NCI-H2029 treated with DMSO at 0.1 percent for 48 hours (cell line): ENCODE measurements at places on chromosomes 2 and 18.

- no peak for DNase-seq
Measured at GRCh38 chr18:62128157-62128556, 58.7 kb downstream of the PIGN start.

DNA sequence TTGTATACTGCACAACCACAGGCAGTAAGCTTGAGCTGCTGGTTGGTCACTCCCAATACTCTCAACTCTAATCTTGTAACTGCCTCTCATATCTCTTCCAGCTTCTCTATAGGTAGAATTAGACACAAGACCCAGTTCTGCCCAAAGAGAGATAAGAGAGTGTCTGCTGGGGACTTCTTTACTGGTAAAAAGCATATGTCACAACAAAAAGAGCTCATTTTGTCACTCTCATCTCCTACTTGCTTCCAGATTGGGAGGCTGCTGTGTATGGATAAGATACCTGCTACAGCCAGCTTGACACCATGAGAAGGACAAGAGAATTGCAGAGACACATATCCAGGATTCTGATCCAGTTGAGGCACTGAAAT lies 165.2 kb downstream of the PTH2R start:
- no peak for DNase-seq

- DNase-seq = no peak
Measured at GRCh38 chr2:160301420-160301819, 101.3 kb upstream of the ITGB6 start.

DNA sequence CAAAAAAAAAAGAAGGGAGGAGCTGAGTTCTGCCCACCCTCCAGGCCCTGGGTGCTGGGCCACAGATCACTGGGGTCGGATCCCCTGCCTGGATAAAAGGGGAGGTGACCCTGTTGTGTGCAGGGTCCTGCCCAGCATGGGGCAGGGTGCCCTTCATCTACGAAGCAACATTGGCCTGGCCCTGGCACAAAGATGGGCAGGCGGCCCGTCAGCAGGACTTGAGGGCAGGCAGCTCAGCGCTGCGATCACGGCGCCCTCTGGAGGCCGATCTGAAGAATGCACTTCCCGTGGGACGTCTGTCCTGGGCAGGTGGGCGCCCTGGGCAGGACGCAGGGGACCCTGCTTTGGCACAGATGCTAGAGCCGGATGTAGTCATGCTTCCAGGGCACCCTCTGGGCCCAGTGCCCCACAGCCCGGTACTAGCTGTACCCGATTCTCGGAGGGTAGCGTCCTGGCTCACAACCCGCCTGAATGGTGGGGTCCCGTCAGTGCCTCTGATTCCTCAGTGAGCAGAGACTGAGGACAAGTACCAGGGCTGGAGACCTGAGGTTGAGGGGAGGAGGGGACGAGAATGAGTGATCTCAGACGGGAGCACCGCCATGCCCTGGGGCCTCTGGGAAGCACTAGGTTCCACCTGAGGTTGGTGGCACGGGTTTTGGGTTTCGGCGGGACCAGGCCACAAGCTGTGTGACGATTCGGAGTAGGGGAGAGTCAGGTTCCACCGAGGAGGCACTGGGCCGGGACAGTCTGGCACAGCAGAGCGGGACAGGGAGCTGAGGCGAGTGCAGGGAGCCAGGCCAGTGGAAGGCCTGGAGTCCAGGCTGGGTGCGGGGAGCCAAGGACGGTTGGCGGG lies 18.0 kb downstream of the ARID5A start:
- DNase-seq = no peak

GRCh38 chr2:39160982-39161381 lies 40.1 kb upstream of the SOS1 start:
- no peak for DNase-seq

- DNase-seq = no peak
Measured at GRCh38 chr18:23225503-23225902, 90.2 kb downstream of the CABLES1 start.

DNA sequence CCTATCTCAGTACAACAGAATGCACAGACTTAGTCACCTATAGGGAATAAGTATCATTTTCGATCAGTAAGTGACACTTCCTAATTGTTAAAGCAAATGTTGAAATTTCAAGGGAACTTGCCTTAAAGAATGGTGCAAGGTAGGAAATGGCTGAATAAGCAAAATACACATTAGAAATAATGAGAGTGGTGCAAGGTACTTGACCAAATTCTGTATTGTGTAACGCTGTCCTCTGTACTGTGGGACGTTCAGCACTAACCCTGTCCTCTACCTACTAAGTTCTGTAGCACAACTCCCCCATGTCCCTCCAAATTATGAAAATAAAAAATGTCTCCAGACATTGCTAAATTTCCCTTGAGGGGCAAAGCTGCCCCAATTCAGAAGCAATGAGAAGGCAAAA lies 19.4 kb downstream of the MMADHC start:
- DNase-seq = no peak

- DNase-seq = no peak
Measured at GRCh38 chr2:70029814-70030409, 57.4 kb upstream of the PCBP1 start.

DNA sequence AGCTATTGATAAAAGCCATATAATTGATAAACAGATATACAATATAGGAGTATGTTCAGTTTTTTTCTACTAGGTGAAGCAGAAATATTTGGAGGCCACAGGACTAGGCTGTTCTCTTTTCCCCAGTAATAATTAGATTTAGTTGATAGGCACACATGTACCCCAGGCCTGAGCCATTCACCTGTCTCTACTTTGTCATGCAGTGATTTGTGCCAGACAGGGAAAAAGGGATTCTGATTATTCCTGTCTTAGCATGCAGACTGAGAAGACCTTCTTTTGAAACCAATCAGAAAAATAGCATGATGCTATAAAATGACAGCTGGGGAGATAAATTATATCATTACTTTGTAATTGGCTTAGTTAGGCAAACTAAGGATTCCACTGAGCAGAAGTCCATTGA lies 94.3 kb downstream of the DOCK10 start:
- no peak for DNase-seq

DNA sequence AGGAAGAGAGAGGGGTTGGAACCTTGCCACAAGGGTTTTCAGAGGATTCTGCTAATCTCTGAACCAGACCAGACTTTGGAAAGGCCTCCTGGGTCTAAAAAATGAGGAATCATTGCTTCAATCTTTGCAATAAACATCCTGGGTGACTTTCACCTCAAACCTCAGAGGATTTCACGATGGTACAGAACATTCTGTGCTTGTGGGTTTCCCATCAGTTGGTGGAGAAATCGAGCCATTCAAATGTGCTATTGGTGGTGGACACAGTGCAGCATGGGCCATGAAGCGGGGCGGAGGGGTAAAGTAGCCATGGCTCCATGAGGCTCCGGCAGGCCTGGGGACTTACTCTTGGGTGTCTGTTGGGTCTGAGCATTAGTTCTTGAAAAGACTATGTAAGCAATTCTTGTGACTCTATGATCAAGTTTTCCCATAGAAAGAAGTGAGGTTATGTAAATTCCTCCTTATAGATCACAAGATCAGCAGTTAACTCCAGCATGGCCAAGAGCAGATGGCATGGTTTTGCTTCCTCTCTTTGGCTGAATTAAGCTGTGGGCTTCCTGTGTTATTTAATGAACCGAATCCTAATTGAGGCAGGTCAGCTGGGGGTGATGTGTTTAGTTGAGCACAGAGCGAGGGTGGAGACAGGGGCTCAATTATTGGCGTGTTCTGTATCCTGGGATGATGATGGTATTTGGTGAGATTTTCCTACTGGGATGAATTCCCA lies 1.9 kb upstream of the IL1R2 start:
- no peak for DNase-seq

DNA sequence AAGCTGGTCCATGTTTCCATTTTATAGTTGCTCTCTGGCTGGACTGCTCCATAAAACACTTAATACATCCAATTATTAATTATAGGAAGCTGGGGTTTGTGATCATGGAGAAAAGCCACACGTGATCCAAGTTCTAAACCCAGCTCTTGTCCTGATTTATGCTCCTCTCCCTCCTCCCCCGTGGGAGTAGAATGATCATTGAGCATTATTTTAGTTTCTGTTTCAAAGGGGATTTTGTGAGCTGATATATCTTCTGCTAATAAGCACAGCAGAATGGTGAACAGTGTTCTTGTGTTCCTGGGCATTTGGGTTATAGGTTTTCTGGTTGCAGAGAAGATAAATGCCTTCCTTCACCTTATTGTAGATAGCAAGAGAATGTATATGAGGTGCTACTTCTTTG lies 135.7 kb upstream of the TMEM200C start:
- no peak for DNase-seq

DNA sequence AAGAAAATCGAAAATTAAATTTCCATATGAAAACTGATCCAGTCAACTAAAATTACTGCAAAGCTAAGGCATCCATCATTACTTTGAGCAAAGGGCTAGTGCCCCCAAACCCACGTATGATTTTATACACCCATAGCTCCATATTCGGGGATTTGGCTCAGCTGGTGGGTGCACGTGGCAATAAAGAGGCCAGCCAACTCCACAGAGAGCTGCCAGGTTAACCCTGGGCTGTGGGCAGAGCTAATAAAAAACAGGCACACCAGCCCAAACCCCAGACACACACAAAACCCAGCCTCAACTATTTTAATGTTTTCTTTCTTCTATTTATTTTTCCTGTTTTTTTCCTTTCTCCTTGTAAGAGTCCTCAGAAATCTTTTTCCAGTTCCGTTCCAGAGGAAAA lies 151.3 kb upstream of the SOX11 start:
- DNase-seq = no peak

- DNase-seq = no peak
Measured at GRCh38 chr2:73946666-73947065, 20.0 kb downstream of the DGUOK start.

- DNase-seq = no peak
Measured at GRCh38 chr2:176147800-176148496, 3.4 kb upstream of the HOXD4 start.

- DNase-seq = no peak
Measured at GRCh38 chr2:85560812-85561279, 447 bp downstream of the GGCX start.

- DNase-seq = no peak
Measured at GRCh38 chr18:72273025-72273424, 271.1 kb downstream of the CBLN2 start.

- no peak for DNase-seq
Measured at GRCh38 chr2:177573120-177573519, 180.5 kb downstream of the AGPS start.

DNA sequence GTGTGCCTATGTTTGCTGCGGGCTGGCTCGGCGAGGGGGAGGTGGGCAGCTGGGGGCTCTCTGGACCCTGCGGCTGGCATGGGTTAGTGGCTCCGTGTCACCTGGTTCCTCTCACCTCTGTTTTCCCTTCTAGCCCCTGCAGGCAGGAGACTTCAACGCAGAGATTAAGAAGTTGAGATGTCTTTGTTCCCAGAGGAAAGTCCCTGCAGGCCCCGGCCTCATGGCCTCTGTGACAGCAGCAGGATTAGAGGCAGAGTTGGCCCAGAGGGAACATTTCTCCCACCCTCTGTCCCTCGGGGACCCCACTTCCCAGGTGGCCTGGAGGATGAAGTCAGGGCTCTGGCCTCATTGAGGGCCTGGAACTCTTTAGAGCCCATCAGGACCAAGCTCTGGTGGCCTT lies 56.5 kb downstream of the HPCAL1 start:
- no peak for DNase-seq

GRCh38 chr18:27627927-27628326 lies 442.8 kb upstream of the CHST9 start:
- DNase-seq = no peak

GRCh38 chr2:145245268-145245870 lies 725.5 kb upstream of the ZEB2 start:
- DNase-seq = no peak

DNA sequence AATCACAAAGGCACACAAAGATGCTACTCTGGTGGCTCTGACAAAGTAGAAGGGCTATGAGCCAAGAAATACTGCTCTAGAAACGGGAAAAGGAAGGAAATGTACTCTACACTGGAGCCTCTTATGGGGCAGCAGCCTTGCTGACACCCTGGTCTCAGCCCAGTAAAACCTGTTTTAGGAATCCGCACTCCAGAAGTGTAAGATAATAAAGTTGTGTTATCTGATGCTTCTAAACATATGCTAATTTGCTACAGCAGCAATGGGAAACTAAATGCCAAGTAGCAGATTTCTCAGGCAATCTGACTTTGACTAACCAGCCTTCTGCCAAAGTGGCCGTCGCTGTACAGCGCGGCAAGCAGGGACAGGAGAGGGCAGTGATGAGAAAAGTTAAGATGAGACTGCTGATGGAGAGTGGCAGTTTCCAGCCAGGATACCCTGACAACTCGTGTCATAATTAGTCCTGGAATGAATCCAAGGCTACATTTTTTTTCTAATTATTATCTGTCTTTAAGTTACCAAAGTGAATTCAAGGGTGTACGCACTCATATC lies 99.0 kb downstream of the NETO1 start:
- no peak for DNase-seq

DNA sequence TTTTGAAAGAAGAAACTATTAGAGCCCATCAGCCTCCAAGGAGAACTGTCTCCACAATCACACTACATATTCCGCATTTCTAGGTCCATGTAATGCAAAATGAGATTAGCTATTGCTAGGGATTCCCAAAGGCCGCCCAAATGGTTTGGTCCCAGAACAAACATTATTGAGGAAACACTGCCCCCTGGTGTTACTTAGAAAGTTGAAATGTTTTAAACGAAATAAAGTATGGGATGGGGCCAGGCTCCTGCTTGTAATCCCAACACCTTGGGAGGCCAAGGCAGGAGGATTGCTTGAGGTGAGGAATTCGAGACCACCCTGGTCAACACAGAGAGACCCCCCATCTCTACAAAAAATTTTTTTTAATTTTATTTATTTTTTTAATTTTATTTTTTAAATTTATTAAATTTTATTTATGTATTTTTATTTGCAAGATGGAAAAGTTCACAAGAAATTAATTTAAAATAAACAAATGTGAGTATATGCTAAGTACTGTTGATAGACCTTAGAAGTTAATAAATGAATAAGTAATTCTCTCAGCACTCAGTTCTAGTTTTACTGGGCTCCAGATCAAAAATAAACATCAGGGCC lies 5.5 kb downstream of the NHEJ1 start:
- DNase-seq = peak; percentile 87

GRCh38 chr2:12718015-12718671 lies 1.4 kb downstream of the TRIB2 start:
- DNase-seq = peak; percentile 11

DNA sequence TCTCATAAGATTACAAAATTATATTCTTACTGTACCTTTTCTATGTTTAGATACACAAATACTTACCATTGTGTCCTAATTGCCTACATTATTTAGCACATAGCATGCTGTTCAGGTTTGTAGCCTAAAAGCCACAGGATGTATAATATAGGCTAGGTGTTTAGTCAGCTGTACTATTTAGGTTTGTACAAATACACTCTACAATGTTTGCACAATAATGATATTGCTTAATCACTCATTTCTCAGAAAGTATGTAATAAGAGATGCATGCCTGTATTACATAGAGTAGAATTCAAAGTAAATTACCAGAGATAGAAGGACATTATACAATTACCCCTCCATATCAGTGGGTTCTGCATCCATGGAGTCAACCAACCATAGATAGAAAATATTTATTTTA lies 201.1 kb upstream of the COL3A1 start:
- peak; percentile 40 for DNase-seq

- DNase-seq = no peak
Measured at GRCh38 chr18:78911751-78912283, 67.8 kb upstream of the SALL3 start.
